ENCODE measurements at places on chromosomes 1 and 21.

DNA sequence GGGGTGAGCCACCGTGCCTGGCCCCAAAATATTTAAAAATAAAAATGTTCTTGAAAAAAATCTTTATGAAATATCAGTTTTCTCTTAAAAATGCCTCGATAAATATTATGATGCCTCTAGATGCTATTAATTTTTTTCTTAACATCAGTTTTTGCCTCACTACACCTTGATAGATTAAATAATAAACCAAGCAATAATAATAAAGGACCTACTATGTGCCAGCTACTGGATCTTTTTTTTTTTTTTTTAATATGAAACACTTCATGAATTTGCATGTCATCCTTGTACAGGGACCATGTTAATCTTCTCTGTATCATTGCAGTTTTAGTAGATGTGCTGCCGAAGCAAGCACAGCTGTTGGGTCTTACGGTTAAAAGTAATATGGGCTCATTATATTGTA lies 17.5 kb upstream of the TBX19 start:
- no peak for DNase-seq

DNA sequence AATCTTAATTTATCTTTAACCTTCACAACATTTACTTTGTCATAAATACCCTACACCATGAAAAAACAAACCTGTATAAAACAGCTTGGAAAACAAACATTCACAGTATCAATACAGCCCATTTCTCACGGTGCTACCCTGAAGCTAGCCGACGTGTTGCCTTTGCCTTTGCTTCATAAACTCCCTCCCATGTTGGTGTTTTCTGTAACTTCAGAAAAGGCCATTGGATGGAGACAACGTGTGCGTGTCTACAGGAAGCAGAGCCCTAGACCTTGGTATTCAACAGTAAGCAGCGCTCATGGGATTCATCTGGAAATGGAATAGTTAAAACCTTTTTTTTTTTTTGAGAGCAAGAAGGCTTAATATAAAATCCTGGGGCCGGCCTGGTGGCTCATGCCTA lies 7.2 kb upstream of the PRDM15 start:
- no peak for DNase-seq

- no peak for DNase-seq
These were observed 69.6 kb upstream of the C1orf105 start for GRCh38 chr1:172350856-172351255.

DNA sequence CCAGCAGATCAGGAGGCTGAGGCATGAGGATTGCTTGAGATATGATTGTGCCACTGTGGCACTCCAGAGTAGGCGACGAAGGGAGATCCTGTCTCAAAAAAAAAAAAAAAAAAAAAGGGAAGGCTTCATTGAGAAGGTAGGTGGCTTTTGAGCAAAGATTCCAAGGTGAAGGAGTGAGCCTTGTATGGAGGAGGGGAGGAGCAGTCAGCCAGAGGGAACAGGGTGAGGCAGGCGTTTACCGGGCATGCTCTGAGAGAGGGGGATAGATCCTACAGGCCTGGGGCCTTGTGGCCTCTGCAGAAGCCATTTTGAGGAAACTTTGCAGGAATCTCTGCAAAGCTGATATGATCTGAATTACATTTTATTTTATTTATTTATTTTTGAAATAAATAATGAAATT lies 5.1 kb upstream of the HDAC1 start:
- no peak for DNase-seq

- no peak for DNase-seq
These were observed 1.1 kb downstream of the THEM4 start for GRCh38 chr1:151908228-151908691.

DNA sequence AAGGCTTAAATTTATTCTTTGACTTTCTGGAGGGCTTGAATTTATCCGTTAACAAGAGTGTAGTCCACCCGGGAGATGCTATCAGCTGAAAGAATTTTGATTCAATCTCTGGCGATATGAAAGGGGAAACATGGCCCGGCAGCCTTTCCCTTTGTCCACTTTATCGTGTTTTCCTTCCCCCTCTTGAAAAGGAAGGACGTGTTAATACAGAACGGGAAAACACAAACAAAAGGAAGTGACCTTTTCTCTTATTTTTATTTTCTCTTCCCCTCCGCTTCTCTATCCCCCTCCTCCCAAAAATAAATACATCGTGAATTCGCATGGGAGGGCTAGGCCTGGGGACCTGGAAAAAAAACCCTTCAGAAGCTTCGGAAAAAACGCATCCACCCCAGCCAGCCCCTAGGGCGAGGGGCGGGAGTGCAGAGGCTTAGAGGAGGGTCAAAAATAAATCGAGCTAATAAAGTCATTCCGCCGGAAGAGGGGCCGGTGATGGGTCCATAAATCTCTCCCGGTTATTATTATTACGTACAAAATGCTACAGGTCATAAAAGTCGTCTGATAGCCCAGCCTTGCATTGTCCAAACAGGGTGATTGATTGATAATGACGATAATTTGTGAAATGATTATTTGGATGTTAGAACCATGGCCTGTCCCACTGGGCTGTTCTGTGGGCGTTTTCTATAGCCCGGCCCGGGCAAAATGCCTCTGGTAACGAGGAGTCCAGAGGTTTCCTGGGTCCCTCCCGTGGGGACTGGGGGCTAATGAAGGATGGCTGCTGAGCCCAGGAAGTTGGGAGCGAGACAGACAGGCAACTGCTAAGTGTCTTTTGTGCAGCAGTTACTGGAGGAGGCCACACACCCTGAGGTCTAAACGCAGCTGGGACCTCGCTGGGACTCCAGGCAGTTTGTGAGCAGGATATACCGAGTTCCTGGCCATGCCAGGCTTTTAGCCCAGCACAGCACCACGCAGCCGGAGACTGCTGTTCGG lies 179.4 kb downstream of the PRDM16 start:
- no peak for DNase-seq

Data from cerebellar nuclear complex (tissue), 1 donor.